ENCODE measurements at places on chromosomes 12 and 14.

DNA sequence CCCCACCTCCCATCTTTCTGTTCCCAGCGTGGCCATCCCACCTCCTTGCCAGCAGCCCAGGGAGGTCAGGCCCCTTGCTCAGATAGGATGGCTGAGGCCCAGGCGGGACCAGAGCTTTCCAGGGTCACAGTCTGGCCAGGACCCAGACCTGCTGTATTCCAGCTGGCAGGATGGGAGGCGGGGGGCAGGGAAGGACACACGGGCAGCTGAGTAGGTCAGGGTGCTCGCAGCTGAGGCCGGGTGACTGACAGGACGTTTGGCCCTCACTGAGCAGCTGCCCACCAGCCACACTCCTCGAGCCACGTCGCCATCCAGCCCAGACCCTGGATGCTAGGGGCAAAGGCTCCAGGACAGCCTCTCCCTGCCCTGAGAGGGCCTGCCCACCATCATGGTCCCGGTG is 4.0 kb downstream of the NUDT14 start:
- no peak for DNase-seq

GRCh38 chr12:128033473-128033872 is 233.5 kb upstream of the TMEM132C start:
- no peak for DNase-seq

DNA sequence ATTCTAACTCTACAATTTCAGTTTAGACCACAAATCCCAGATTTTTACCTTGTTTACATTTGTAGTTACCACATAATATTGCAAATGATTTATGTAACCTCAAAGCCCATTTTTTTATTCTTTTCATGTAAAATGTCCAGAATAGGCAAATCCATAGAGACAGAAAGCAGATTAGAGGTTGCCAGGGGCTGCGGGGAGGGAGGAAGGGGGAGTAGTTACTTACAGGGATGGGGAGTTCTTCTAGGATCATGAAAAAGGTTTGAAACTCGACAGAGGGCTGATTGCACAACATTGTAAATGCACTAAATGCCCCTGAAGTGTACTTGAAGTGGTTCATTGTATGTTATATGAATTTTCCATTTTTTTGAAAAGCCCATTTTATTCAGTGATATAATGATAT is 66.5 kb downstream of the PPP2R5C start:
- DNase-seq = no peak

DNA sequence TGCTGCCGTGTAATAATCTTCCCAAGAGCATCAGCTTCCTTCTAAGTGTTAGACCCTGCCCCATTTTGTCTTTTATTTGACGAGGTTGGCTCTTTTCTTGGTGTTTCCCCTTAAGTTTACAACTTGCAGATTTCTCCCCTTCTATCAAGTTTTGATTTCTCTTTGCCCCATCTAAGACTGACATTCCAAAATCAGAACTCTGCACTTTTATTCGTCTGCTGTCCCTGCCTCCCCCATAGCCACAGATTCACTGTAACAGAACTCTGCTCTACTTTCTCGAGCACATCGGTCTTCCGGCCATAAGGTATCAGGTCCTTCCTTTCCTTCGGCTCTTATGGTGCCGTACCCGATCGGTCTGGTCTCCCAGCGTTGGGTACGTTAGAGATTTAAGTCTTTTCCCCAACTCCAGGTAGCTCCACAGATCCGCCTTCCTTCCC is 563 bp downstream of the DCP1B start:
- no peak for DNase-seq

- no peak for DNase-seq
These were observed 119.7 kb downstream of the SLC25A47 start for GRCh38 chr14:100442498-100443490.

DNA sequence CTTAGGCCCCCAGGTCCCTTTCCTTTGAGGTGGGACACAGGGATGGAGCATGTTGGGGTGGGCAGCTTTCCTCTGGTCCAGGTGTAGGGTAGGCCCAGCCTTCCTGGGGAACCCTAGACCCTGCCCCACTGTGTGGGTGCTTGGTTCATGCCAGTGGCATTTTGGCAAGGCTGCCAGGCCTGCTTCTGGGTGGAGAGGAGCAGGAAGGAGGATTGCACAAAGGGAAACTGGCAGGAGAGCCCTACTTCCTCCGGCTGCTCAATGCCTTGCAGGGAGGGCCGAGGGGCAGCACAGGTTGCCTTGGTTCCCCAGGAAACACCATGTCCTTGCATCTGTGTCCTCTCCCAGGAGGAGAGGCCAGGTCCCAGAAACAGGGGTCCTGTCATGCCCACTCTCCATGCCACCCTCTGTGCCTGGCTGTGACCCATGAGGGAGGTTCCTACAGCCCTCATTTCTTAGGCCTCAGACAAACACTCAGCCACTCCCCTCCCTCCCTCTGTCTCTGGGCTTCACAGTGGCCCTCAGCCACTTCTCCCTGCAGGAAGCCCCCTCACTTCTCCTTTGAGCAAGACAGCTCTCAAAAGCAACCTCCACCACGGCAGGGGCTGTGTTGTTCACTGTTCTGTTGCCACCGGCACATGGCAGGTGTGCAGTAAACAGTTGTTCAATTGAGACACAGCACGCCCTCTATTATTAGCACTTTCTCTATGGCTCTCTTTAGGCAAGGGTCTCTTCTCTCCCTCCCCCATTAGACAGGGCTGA is 6.8 kb upstream of the KRT80 start:
- DNase-seq = no peak
